ENCODE measurements at places on chromosomes 5 and 9.

GRCh38 chr9:98185021-98185567 lies 7.3 kb downstream of the CORO2A start:
- DNase-seq = no peak

GRCh38 chr5:7808998-7809397 lies 41.9 kb downstream of the CFAP90 start:
- DNase-seq = no peak

DNA sequence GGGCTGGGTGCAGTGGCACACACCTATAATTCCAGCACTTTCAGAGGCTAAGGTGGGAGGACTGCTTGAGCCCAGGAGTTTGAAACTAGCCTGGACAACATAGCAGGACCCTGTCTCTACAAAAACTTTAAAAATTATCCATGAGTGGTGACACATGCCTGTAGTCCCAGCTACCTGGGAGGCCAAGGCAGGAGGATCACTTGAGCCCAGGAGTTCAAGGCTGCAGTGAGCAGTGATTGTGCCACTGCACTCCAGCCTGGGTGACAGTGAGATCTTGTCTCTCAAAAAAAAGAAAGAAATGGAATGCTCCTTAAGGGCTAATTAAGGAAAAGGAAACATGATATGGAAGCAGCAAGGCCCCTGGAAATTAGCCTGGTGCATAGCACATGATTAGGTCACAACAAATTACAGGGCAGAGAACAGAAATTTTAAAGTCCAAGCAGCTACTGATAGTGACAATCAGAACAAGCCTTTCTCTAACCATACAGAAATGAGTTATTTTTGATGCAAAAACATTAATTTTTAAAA lies 19.5 kb downstream of the ANKH start:
- no peak for DNase-seq

DNA sequence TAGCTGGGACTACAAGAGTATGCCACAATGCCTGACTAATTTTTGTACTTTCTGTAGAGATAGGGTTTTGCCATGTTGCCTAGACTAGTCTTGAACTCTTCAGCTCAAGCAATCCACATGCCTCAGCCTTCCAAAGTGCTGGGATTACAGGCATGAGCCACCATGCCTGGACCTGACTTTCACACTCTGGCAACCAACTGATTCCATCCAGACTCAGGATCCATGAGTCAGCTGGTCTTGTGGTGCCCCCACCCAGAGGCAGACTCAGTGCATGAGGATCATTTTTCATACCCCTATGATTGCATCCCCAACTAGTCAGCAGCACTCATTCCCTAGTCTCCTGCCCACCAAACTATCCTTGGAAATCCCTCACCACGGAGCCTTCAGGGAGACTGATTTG lies 375.9 kb downstream of the ANXA1 start:
- DNase-seq = no peak

DNA sequence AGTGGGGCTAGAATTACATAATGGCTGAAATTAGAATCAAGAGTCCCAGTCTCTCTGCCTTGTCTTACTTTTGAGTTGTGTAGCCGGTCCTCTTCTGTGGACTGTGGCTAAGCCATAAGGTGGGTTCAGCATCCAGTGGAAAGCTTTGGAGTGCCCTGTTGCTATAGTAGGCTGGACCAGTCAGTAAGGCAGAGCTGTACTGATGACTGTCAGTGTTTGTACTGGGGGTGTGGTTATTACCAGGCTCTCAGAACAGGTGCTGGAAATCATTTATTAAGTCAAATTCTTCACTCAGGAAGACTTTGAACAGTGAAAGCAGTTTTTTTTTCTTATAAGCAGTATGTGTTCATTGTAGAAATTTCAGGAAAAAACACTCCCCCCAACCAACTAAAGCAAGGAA lies 129.4 kb downstream of the ZSWIM6 start:
- DNase-seq = no peak

DNA sequence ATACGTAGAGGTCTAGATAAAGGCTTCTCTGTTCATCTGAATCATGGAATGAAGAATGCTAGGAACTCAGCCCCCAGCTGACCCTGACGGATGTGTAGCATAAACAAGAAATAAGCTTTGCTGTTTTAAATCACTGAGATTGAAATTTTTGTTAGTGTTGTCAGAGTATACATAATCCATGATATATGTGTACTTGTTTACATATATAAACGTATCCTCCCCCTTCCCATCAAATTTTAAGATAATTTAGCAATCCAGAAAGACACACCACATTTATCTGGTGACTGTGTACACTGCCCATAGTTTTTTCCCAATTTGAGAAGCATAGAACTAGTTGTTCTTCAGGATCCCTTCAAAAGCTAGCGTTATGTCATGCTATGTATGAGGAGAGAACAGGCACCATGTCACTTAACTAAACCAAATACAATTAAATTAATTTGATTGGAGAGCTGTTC lies 80.8 kb upstream of the OSMR start:
- no peak for DNase-seq

- DNase-seq = no peak
Observed at GRCh38 chr9:113631871-113632665, 168.5 kb downstream of the RGS3 start.

GRCh38 chr9:3285365-3286161 lies 240.2 kb downstream of the RFX3 start:
- DNase-seq = no peak

- DNase-seq = no peak
Observed at GRCh38 chr9:125409637-125410521, 148.3 kb downstream of the GAPVD1 start.

DNA sequence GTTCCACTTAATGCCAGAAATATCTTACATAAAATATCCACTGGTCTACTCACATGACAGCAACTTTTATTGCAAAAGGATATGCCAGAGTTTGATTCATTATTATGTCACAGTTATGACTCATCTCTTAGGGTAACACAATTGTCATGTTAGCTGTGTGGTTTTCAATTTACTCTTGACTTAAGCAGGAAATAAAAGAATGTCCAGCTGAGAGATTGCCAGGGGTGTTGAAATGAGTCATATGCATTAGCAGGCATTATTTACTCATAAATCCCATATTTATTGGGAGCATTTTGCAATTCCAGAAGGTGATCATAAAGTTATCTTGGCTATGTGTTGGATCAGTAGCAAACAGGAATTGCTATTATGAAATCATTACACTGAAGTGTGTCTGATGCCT lies 1164.6 kb upstream of the CDH18 start:
- no peak for DNase-seq

DNA sequence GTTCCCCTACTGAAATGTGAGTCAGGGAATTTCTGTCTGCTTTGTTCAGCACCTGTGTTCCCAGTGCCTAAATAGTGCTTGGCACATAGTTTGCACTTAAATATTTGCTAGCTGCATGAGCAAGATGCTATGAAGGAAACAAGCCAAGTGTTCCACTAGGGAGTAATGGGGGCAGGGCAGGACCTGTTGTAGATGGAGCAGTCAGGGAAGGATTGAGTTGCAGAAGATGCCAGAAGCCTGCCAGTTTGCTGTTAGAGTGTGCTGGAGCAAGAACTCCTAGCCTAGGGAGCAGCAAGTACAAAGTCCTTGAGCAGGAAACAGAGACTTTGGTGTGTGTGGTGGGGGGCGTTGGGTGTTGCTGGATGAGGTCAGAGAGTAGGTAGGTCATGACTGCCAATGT lies 87.5 kb downstream of the DAB2IP start:
- DNase-seq = no peak

DNA sequence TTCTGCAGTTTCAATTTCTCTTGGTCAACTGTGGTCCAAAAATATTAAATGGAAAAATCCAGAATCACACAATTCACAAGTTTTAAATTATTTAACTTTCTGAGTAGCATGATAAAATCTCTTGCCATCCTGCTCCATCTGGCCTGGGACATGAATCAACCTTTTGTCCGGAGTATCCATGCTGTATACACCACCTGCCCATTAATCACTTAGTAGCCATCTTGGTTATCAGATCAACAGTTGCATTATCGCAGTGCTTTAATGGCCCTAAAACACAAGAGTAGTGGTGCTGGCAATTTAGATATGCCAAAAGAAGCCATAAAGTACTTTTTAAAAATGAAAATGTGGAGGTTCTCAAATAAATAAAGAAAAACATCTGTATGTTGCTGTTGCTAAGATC lies 25.3 kb downstream of the EFCAB9 start:
- DNase-seq = no peak

GRCh38 chr9:14056316-14056861 lies 257.6 kb downstream of the NFIB start:
- DNase-seq = no peak

GRCh38 chr5:7878381-7878873 lies 9.5 kb downstream of the MTRR start:
- no peak for DNase-seq

DNA sequence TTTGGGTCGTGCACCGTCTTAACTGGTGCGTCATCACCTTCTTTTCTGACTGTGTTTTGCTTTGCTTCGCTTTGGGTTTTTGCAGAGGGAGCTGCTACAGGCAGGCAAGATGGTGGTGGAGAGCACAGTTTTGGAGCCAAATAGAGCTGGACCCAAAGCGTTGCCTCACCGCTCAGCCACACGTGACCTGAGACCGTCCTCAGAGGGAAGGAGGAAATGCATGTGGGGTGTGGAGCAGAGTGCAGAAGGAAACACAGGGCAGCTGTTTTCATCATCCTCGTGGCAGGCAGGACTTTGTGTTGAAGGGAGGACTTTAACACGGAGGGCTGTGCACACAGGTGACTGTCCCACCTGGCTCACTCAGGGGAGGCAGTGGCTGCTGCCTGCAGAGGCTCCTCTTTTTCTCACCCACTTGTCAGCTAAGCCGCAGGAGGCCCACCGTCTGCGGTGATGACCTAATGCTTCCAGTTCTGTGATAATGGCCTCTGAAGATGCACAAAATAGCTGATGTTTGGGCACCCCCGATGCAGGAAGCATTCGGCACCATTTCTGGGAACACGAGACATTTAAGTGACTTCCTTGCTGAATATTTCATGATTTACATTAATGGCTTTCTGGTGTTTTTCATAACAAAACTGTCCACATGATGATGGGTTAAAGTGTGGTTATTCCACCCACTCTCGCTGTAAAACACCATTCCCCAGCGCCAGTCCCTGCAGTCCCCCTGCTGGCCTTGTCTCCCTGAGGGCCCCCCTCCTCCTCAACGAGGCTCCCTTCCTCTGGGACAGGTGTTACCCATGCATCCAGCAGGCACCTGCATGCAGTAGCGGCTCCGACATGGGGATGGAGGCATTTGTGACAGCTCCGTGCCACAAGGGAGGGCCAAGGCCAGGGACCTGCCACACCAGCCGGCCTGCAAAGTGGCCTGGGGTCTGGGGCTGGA lies 12.4 kb upstream of the UBAC1 start:
- no peak for DNase-seq

- DNase-seq = no peak
Observed at GRCh38 chr5:61162832-61163567, 732 bp upstream of the SMIM15 start.

DNA sequence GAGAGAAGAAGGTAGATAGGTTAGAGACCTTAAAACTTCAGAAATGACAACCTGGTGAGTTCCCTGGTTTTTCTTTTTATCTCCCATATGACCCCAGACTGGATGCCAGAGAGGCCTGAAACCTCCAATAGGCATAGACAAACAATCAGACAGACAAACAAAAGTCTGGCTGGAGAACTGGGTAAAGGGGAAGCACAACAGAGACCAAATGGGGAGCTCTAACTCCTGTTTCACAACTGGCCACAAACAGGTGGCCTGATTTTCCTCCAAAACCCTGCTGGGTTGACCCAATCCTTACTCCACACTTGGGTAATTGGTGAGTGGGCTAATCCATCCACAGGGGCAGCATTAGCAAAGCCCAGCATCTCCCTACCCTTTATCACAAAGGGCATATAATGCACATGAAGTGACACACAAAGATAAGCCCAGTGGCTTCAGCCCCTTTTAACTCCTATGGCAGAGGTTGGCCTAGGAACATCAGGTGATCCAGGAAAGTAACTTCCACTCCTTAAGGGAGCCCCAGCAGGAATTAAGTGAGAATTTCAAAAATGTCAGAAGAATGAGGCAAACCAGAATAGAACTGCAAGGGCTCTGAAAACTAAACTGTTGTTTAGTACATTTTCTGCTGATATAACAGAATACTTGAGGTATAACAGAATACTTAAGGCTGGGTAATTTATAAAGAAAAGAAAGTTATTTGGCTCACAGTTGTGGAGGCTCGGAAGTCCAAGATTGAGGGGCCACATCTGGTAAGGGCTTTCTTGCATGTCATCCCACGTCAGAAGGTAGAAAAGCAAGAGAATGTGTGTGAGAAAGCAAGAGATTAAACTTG lies 60.9 kb upstream of the ROR2 start:
- no peak for DNase-seq

- DNase-seq = no peak
Observed at GRCh38 chr5:151030379-151030778, 10.0 kb downstream of the GPX3 start.

- DNase-seq = no peak
Observed at GRCh38 chr9:78314550-78314949, 17.6 kb downstream of the PSAT1 start.

DNA sequence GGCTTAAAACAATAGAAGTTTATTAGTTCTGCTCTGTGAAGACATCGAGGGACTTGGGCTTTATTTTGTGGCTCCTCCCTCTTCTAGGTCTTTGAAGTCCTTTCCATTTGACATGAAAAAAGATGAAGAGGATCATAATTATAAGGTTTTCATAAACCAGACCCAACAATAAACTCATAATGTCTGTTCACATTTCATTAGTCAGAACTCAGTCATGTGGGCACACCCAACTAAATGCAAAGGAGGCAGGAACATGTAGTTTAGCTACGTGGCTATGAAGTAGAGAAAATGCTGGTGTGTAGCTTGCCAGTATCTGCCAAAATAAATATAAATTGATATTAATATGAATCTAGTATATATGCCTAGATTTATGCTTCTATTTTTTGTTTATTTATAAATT lies 393.9 kb upstream of the C9orf72 start:
- DNase-seq = no peak
